ENCODE measurements at places on chromosomes 3 and 15. TPM values are rescaled to one million over a fixed set of nuclear protein-coding genes. Genes with fewer than 3 reads are reported as not detected.

- no peak for ATAC-seq
Observed at GRCh38 chr3:157063469-157063868, 96.5 kb downstream of the CCNL1 start.

- no peak for ATAC-seq
Observed at GRCh38 chr15:32099097-32099785, 68.9 kb downstream of the CHRNA7 start.

DNA sequence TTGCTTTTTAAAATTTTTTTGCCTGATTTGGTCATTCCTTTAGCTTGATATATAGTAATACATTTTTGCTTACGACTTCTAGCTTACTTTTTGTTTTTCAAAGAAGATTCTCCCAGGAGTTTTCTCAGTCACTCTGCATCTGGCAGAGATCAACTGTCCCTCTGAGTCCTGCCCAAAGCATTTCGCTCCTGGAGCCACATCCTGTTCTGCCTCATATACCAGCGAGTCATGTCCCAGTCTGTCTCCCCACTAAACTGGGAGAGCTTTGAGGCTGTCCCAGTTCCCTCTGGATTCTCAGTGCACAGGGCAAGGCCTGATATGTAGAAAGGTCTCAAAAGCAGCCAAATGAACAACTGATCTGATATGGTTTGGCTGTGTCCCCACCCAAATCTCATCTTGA lies 326.3 kb downstream of the ARRDC4 start:
- no peak for ATAC-seq

DNA sequence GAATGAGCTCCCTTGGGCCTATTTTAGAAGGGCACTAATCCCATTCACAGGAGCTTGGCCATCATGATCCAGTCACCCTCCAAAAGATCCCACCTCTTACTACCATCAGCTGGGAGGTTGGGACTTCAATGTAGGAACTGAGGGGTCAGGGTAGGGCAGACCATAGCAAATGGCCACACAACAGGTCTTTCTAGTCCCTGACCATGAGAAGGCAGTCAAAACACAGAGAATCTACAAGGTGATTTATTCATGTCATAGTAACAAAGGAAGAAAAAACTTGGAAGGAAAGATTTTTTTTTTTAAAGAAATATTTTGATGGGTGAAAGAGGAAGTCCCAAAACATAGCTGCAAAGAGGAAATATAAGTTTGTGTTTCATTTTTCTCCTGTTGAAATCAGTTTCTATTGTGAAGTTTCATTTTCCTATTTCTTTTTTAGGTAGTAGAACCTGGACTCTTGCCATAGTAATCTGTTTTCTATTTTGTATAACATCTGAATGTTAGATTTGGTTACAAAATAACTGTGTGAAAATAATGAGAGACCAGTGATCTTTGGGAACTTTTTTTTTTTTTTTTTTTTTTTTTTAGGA lies 23.5 kb upstream of the TNFSF10 start:
- peak; percentile 21 for ATAC-seq

The PLXND1 gene
- 15.8 TPM for total RNA-seq

DNA sequence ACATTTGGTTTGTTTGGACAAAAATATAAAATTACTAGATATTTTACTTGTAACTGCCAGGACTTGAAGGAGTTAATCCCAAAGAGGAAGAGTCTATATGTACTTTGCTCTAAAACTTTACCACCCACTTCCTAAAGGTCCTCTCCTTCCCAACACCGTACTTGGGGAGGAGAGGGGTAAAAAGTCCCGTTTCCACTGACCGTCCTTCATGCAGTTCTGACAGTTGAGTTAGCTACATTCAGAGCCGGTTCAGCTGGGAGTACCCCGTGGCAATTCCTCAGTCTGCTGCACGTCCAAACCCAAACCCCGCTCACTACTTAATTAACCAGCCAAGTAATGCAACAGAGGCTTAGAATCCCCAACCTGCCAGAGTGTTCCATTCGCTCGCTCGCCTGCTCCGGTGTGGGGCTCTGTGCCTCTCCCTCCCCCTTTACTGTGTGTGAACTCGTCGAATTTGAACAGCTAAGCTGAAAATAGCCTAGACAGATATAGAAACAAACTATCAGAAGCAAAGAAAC lies 519.7 kb downstream of the FOXP1 start:
- ATAC-seq: peak; percentile 56

DNA sequence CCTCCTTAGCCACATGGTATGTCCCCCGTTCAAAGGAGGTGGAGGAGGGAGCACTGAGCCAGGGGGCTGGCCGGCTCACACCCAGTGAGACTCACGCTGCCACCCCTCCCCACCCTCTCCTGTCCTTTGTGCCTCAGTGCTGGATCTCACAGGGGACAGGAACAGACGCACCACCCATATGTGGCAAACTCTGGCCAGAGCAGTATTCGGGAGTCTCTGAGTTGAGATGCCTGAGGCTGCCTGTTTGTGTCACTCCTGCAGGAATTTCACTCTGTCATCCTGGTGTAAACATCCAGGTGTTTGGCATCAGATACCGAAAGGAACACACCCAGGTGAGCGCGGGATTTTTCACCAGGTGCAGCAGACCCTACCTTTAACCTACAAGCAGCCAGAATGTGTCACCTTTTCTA lies 25.7 kb downstream of the RGMA start:
- ATAC-seq: peak; percentile 78
